ENCODE measurements at places on chromosomes 2 and 18. TPM values are rescaled to one million over a fixed set of nuclear protein-coding genes. Genes with fewer than 3 reads are reported as not detected.

Gene OTX1
- not detected for total RNA-seq

Gene FAP
- total RNA-seq = 1.3 TPM

Gene CD8B
- not detected for total RNA-seq

GRCh38 chr2:17800693-17801458 lies 15.4 kb upstream of the MSGN1 start:
- H3K4me1 ChIP-seq = no peaks in the 10 kb centered on the region
- H3K27me3 ChIP-seq = peaks cover 2% of the 10 kb centered on the region
- H3K27ac ChIP-seq = no peak overlapping the region
- no peak overlapping the region for H3K4me3 ChIP-seq
- DNase-seq = no peak
- no peaks in the 10 kb centered on the region for H3K36me3 ChIP-seq

DNA sequence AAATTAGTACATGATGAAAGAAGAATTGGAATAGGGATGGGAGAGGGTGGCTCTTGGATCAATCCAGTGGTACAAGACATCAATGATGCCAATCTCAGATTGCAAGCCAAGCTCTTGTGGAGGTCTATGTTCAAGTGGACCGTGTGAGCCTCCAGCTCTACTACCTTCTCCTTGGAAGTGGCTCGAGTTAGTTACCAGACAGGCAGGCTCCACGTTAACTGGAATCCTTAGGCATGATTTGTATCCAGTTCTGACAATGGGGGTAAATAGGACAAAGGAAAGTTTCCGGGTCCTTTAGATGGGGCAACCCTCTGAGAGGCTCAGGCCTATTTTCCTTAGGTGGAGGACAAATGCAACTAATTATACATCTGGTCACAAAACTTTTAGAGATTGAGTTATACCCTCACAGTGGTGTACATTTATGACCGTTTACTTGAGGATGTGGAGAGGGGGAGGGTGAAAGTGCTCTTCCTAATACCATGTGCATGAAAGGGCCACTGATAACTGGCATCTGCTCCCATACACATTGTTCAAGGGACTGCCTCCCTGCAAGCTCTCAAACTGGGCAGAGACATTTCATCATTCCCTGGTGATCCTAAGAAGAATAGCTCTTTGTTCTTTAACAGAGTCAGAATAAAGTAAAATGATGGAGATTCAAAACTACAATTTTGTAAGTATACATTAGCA lies 180.2 kb downstream of the SOCS6 start:
- H3K4me1 ChIP-seq = no peaks in the 10 kb centered on the region
- H3K27me3 ChIP-seq = no peaks in the 10 kb centered on the region
- H3K4me3 ChIP-seq = no peak overlapping the region
- no peak for DNase-seq
- H3K27ac ChIP-seq = no peak overlapping the region
- no peaks in the 10 kb centered on the region for H3K36me3 ChIP-seq

GRCh38 chr2:70779911-70780545 lies 10.4 kb downstream of the FIGLA start:
- no peaks in the 10 kb centered on the region for H3K27me3 ChIP-seq
- H3K4me3 ChIP-seq = no peak overlapping the region
- H3K36me3 ChIP-seq = no peaks in the 10 kb centered on the region
- peak; percentile 56 for DNase-seq
- H3K27ac ChIP-seq = no peak overlapping the region
- H3K4me1 ChIP-seq = no peaks in the 10 kb centered on the region

DNA sequence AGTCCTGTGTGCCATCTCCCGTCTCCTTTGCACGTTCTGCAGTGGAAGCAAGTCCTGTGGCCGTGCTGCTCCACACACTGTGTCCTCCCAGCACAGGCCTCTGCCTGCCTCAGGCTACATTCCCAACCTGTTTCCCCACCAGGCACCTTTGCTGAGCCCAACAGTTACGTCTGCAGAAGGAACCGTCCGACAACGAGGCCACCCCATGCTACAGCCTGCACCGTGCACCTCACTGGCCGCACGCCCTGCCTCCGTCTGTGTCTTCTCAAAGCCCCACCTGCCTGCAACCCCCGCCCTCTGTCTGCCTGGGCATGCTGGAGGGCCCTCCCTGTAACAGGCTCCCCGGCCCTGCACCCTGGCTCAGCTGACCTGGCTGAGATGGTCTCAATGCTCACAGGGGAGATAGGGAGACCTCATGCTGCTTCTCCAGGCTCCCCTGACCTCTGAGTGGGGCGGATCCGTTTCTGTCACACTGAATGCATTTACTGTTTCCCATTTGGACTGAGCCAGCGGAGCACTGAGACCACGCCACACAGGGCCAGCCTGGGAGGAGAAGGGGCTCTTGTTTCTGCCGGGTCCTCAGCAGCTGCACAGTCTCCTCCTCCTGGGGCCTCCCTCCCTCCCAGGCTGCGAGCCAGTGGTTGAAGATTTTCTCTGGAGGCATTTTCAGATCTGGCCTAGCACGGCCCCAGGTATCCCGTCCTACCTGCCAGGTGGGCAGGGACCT lies 109.1 kb upstream of the OTOS start:
- no peaks in the 10 kb centered on the region for H3K27me3 ChIP-seq
- H3K36me3 ChIP-seq = no peaks in the 10 kb centered on the region
- H3K4me3 ChIP-seq = no peak overlapping the region
- no peak overlapping the region for H3K27ac ChIP-seq
- peaks cover 20% of the 10 kb centered on the region for H3K4me1 ChIP-seq
